ENCODE measurements at places on chromosomes 12 and 14. TPM values are rescaled to one million over a fixed set of nuclear protein-coding genes. Genes with fewer than 3 reads are reported as not detected.

Gene DNAH10
- 0.08 TPM for total RNA-seq

Gene NGB
- total RNA-seq: not detected

- H3K36me3 ChIP-seq: no peaks in the 10 kb centered on the region
- no peak overlapping the region for H3K27ac ChIP-seq
- no peak for DNase-seq
- H3K4me1 ChIP-seq: no peaks in the 10 kb centered on the region
Observed at GRCh38 chr14:76053572-76054355, 68.2 kb downstream of the IFT43 start.

DNA sequence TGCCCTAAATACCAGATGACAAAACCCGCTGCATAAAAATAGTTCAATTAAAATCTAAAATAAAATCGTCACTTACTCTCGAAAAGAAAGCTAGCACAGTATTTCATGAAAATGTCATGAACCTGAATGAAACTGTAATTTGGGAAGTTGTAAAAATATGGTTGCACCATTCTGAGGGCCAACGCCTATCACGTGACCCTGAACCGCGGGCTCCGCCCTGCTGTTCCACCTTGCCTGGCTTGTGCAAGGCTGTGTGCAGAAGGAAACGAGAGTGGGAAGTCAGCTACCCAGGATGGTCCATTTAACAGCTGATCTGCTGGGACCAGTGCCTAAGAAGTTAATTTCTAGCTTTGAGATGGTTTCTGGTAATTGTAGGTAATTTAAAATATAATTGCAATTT is 91.7 kb upstream of the BMP4 start:
- no peaks in the 10 kb centered on the region for H3K27me3 ChIP-seq
- H3K27ac ChIP-seq: no peak overlapping the region
- H3K4me3 ChIP-seq: no peak overlapping the region
- DNase-seq: no peak
- H3K4me1 ChIP-seq: no peaks in the 10 kb centered on the region

GRCh38 chr12:49276304-49277290 is 11.7 kb downstream of the TUBA1C start:
- no peak overlapping the region for H3K4me3 ChIP-seq
- H3K36me3 ChIP-seq: peaks cover 17% of the 10 kb centered on the region
- H3K27ac ChIP-seq: no peak overlapping the region

Measured in CD4-positive, alpha-beta memory T cell (primary cell).